ENCODE measurements at places on chromosomes 7 and 10.

DNA sequence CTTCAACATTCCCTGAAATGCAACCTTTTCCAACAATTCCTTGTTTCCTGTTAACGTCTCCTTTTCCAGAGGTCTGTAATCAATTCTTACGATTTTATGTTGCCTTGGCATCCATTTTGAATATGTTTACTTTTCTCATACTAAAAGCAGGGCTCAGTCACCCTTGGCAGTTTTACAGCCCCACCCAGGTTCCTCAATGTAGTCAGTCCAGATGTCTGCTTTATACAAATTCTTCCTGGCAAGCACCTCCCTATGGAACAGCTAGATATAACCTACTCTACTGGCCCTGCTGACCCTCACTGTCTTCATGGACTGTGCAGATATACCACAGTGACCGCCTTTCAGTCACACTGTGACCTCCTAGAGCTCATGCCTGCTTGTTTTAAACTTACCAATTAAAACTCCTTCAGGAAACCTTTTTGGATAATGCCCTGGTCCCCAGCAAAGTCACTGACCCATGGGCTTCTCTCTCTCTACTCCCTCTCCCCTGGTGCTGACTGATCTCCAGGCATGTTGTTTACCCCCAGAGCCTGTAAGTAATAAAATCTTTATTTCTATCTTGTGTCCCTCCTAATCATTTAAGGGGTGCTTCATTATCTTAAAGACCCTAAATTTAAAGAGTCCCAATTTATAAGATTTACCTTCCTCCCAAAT is 147.1 kb upstream of the STEAP1 start:
- DNase-seq = no peak

GRCh38 chr10:104922810-104923209 is 281.7 kb downstream of the SORCS3 start:
- DNase-seq = no peak

DNA sequence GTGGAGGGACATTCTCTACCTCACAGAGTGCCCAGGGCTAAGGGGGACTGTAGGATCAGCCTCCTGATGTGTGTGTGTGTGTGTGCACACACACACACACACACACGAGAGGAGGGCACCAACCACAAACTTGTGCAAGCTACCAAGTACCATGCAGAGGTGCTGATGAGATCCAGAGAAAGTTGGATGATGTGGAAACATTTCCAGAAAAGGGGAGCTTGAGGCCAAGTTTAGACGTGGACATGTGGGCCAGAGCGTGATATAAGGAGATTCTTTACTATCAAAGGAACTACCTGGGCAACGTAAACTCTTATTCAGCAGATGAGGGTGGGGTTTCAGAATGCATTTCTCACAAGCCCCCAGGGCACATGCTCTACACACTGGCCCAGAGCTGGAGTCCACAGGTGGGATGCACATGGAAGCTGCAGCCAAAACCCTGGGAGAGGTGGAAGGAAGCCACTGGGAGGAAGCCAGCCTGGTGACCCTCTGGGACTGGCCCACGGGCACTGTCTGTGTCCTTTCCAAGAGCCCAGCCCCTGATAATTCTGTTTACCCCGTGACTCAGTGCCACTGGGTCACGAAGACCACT is 53.5 kb downstream of the DLG5 start:
- DNase-seq = no peak

DNA sequence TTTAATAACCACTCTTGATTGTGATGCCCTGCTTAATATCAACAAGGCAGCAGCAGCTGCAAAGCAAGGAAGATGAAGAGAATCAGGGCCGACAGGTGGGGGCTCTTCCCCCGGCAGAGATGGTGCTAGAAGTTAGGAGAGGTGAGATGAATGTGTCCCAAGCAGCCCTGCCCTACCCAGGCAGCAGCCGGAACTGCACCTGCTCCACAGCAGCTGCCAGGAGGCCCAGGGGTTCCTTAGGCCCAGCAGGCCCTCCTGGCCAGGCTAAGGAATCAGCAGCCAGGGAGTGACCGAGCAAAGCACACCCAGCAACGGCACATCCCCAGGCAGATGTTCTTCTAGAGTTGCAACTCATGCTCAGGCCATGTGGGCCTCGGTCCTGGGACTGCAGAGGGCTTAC is 17.9 kb downstream of the AFAP1L2 start:
- no peak for DNase-seq

DNA sequence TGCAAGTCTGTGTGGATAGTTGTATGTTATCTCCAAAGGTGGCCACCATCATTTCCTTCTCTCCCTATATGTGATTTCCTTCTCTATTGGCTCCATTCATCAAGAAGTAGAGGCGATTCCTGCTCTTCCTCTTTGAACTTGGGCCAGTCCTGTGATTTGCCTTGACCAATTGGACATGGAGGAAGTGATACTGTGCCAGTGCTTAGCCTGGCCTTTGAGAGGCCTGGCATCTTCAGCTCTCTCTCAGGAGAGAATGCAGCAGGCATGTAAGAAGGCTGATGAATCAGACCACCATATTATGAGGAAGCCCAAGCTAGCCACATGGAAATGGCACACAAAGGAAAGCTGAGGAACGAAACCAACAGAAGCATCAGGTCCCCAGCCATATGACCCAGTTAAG is 195.0 kb upstream of the SVIL start:
- DNase-seq = no peak

DNA sequence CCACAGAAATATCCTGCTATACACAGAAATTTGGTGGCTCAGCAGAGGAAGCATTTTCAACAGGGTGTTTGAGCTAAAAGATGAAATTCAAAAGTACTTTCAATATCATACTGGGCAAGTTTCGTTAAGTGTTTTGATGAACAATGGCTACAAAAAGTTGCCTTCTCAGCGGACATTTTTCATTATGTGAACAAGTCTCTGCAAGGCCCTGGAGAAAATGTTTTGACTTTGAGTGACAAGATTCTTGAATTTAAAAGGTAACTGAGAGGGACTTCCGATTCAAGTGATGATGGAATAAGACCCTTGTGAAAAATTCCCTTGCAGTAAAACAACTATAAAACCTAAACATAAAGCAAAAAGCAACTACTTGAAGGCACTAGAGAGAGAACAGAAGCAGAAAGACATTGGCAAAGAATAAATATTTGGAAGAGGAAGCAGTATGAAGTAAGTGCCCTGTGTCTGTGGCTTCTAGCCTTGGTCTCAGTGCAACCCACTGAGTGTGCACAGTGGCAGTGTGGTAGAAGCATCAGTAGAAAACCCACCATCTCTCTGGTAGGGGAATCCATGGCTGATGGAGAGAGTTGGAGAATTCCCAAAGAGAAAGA is 62.5 kb upstream of the NAMPT start:
- no peak for DNase-seq

GRCh38 chr10:25698638-25699037 is 235.4 kb upstream of the MYO3A start:
- no peak for DNase-seq

DNA sequence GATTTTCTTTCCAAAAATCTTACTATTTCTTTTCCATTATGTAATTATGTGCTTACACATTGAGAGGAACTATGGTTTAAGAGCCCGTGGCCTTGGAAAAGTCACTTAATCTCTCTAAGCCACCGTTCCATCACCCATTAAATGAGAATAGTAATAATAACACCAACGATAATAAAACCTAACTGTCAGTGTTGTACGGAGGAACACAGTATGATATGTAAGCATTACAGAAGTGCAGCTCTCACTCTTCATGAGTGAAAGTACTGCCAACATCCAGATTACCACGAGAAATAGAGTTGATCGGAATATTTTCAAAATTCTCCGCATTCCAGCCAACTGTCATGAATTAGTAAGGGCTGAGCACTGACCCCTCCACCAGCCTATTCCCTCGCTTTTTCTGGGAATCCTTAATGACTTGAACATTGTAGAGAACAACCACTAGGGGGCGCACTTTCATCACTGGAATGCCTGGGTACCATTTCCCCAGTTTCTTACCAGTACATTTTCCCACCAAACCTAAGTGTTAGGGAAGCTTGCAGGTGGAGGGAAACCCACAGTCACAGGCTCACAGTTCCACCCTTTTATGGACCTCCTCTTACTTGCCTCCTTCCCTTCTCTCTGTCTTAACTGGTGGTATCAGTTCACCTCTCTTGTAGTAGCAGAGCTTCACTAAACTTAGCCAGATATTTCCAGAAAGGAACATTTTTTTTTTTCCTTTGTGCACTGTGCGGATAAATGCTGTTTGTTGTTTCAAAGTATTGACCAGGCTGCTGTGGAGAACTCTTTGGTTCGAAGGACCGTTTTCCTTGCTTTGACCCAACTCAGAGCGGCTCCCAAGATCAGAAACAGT is 27.8 kb downstream of the NKX2-3 start:
- peak; percentile 26 for DNase-seq

- DNase-seq = no peak
These were observed 239.2 kb downstream of the PARD3 start for GRCh38 chr10:34575882-34576281.

GRCh38 chr10:78403781-78404180 is 370.1 kb downstream of the RPS24 start:
- DNase-seq = no peak

- DNase-seq = no peak
These were observed 1164.7 kb upstream of the AUTS2 start for GRCh38 chr7:68433462-68434070.

DNA sequence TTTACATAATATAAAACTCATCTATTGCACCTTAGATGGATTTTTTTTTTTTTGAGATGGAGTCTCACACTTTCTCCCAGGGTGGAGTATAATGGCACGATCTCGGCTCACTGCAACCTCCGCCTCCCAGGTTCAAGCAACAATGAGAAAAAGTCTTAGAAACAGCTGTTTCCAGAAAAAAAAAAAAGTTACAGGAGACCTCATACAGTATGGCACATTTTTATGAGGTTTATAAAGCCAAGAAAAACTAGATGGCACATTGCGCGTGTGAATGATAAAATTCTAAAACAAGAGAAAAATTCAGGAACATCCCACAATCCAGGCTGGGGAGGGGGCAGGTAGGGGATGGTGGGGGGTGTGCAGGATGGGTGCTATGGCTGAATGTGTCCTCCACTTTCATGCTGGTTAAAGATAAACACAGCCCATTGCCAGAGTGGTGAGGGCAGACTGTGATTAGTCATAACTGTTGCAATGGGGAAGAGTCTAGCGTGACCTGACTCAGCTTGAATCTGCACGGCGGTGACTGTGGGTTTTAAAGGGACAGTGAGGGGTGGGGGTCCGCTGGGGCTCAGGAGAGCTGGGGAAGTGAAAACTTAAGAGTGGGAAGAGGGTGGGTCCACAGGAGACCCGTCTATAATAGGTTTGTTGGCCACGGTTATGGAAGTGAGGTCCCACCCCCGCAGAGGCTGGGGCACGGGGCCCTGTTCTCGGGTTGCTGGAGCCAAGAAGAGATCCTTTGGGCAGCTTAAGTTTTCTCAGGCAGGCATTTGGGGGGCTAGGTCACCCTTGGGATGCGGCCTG is 11.9 kb upstream of the LRRC27 start:
- DNase-seq = no peak

DNA sequence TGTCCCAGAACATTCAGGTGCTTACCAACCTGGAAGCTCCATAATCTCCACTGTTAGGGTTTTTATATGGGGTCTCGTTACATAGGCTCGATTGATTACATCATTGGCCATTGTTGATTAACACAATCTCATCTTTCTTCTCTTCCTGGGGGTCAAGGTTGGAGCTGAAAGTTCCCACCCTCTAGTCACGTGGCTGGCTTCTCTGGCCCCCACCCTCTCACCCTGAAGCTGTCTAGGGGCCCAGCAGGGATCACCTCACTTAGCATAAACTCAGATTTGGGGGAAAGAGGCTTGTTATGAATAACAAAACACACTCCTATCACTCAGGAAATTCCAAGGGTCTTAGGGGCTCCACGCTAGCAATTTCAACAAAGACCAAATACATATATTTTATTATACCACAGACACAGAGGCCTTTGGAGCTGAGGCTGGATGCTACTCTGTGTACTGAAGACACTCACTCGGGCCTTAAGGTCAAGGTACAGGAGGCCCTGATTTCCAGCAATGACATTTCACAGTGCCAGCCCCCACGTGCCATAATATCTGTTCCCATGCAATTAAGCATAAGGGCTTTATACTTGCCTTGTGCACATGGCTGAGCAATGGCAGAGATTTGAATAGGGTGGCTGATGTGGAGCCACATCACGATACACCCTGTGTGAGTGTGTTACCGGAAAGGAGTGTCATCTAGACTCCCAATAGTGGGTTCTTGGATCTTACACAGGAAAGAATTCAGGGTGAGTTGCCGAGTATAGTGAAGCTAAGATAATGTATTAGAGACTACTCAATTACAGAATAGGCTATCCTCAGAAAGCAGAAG is 108.2 kb downstream of the COL26A1 start:
- DNase-seq = no peak

DNA sequence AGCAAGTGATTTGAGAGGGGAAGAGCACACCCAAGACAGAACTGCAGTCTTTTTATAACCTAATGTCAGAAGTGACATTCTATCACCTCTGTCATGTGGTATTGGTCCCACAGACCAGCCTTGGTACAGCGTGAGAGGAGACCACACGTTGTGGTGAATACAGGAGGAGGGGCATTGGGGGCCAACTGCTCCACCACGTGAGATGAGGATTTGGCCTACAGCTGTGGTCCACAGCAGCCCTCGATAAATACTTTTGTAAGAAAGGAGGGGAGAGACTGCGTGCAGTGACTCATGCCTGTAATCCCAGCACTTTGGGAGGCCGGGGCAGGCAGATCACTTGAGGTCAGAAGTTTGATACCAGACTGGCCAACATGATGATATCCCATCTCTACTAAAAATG is 243.1 kb downstream of the FGFR2 start:
- DNase-seq = no peak

DNA sequence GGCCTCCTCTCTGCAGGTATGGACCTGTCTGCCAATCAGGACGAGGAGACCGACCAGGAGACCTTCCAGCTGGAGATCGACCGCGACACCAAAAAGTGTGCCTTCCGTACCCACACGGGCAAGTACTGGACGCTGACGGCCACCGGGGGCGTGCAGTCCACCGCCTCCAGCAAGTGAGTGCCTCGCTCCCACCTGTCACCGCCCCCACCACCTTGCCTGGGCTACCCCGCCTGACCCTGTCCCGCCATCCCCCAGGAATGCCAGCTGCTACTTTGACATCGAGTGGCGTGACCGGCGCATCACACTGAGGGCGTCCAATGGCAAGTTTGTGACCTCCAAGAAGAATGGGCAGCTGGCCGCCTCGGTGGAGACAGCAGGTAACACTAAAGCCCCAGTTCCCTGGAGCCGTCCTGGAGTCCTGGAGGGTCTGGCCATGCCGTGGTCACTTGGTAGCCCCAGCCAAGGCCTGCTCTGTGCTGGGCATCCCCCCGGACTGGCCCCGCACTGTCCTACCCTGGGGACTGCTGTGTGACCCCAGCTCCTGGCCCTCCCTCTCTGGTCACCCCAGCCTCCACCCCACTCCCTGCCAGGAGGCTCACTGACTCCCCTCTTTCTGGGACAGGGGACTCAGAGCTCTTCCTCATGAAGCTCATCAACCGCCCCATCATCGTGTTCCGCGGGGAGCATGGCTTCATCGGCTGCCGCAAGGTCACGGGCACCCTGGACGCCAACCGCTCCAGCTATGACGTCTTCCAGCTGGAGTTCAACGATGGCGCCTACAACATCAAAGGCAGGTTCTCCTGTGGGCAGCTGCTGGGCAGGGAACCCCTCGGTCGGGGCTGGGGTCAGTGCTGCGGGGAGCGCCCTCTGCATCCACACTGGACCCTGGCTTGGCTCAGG is 178.0 kb downstream of the RNF216 start:
- no peak for DNase-seq
